ENCODE measurements at places on chromosomes 1 and 21.

- DNase-seq, result no peak
Observed at GRCh38 chr1:178490136-178490535, 6.6 kb downstream of the CLEC20A start.

- DNase-seq, result no peak
Observed at GRCh38 chr1:41073971-41074370, 52.4 kb upstream of the SLFNL1 start.

DNA sequence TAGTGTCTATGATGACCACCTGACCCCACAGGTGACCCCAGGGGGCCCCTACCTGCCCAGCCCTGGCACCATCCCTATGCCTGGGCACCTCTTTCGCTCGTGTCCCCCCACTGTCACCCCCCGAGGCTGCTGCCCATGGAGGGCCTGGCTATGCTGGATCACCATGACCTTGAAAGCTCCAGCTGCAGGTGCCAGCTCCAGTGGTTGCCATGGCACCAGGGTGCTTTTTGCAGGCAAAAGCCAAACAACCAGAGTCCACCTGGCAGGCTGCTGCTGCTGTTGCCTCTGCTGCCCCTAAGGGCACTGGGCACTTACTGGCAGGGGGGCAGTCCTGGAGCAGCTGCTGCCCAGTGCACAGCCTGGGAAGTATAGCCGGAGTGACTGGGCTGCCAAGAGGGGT lies 21.7 kb downstream of the ETNK2 start:
- DNase-seq, result no peak

GRCh38 chr21:37551331-37551992 lies 184.9 kb downstream of the DYRK1A start:
- no peak for DNase-seq

DNA sequence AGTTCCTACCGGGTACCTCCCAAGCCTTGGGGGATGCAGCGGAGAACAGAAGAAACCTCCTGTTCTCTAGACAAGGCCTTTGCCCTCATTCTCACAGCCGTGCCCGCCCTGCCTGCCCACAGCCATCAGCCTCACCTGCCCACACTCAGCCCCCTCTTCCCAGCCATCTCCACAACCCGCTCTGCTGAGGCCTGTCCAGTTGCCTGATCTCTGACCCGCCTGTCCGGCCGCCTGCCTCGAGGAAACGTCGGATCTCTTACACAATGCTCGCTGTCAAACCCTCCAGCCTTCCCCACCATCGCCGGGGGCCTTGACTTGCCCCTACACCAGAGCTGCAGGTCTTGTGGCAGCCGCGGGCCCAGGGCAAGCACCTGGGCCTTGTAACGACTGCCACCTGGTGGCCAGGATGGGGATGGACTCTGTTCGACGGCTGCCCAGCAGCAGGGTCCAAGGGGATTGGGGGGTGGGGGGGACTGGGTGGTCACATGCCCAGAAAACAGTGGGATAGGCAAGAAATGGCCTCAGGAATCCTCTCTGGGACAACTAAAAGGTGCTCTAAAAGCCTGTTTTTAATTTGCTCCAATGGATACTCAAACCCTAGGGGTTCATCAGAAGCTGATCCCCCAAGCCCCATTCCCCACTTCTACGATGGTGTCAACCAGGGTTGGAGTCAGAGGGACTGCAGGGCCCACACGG lies 31.0 kb downstream of the SLC45A1 start:
- peak; percentile 86 for DNase-seq

- DNase-seq, result peak; percentile 49
Observed at GRCh38 chr1:178541379-178541778, 28.5 kb downstream of the TEX35 start.

DNA sequence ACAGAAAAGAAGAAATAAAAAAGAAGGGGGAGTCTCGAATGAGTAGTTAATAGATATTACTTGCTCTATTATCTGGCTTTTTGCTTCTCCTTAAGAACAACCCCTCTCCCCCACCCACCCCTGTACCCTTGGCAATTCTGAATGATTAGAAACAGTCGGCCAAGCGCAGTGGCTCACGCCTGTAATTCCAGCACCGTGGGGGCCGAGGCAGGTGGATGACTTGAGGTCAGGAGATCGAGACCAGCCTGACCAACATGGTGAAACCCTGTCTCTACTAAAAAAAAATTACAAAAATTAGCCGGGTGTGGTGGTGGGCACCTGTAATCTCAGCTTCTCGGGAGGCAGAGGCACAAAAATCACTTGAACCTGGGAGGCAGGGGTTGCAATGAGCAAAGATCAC lies 42.7 kb downstream of the GATAD2B start:
- DNase-seq, result no peak

- DNase-seq, result no peak
Observed at GRCh38 chr1:107379826-107380225, 239.0 kb downstream of the NTNG1 start.

GRCh38 chr1:221100611-221101010 lies 221.4 kb downstream of the HLX start:
- DNase-seq, result no peak

- DNase-seq, result no peak
Observed at GRCh38 chr1:41880950-41881885, 37.5 kb downstream of the HIVEP3 start.

DNA sequence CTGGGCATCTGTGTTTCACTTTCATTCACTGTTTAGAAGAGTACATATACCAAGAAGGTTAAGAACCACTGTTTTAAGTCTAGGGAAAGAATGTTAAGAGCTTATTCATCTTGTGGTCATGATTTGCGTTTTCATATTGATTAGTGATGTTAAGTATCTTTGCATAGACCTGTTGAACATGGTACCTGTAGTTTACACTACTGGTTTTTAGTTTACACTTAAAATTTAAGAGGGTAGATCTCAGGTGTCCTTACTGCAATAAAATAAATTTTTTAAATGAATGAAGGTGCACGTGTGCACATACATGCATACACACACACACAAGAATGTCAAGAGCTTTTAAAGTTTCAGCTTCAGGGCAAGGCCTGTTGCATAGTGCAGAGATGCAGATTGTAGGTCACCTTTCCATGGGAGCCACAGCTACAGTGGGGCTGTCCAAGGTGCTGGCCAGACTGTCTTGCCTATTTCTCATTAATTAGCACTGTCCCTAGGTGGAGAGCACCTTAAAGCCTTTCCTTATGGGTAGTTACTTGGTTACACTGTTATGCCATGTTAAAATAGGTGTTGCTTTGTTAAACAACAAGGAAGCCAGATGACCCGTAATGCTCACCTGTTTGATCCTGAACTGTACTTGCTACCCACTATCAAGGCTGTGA lies 543.0 kb upstream of the DAB1 start:
- DNase-seq, result no peak

DNA sequence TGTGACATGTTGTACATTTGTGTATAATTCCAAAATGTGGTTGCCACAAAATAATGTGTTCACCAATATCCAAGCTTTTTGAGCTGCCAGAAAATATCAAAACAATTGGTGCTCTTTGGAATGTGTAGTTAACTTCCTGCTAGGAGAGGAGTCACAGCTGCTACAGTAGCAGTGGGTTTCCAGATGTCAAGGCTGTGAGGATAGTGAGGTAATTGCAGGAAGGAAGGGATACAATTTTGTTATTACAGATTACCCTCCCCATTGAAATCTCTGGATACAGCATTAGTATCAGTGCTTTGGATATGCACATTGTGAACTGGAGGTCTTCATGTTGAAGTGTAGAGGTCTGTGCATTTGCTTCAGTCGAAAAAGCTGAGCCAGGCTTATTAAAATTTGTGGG lies 253.2 kb downstream of the PTPRC start:
- DNase-seq, result no peak

GRCh38 chr1:41641475-41641814 lies 157.0 kb upstream of the EDN2 start:
- DNase-seq, result no peak

- no peak for DNase-seq
Observed at GRCh38 chr1:55988963-55989452, 590.4 kb downstream of the PLPP3 start.

DNA sequence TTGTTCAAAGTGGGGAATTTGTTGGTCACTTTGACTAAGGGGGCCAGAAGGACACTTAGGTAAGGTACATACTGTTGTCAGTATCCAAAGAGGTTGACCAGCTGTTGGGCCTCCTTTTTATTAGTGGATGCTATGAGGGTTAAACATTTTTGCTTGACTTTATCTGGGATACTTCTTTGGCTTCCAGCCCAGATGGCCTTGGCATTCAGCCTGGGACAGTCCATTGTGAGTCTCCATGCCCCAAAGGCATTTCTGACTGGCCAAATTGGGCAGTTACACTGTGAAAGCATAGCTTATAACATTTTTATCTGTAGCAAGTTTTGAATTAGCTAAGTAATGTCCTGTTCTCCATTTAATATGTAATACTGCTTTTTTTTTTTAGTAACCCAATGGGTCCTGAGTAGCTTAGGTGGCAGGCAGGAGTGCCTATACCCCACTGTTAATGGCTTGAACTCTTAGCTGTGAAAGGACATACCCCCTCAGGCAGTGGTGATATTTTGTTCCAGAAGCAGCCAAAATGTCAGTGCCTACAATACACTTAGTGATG lies 35.4 kb upstream of the CD1D start:
- DNase-seq, result no peak
